ENCODE measurements at places on chromosomes 2 and 18. TPM values are rescaled to one million over a fixed set of nuclear protein-coding genes. Genes with fewer than 3 reads are reported as not detected.

C2orf72 gene
- total RNA-seq = 0.15 TPM

RAB6C gene
- total RNA-seq = not detected

DNA sequence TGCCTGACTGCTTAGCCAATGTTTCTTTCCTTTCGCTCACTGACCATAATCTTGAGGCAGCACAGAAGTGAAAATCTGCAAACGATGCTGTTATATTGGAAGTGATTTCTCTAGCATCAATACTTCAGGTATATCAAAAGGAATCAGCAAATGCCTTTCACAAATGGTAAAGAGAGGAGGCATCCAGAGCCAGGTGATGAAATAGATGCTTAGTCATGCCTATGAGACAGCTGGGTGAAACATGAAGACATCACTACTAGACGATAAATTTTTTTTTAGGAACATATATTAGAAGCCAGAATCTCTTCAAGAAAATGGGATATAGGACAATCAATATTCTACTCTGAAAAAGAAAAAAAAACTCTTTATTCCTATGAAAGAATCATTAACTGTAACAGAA is 249.2 kb upstream of the SLC39A10 start:
- DNase-seq = no peak
- peaks cover 10% of the 10 kb centered on the region for H3K4me1 ChIP-seq
- no peak overlapping the region for H3K27ac ChIP-seq
- no peaks in the 10 kb centered on the region for H3K27me3 ChIP-seq

DNA sequence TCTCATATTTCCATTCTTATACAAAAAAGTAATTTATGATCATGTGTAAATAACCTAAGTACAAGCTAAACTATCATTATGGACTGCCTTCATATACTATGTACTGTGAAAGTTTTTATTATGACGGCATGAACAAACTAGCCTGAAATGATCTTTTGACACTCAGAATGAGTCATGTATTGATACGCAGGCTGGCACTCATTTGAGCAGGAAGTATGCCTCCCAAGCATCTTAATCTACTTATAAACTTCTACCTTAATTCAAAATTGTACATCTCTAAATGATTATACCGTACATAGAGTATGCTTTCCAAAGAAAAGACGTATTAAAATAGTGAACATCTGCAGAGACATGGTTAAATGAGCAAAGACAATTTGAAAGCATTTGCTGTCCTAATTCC is 207.1 kb upstream of the SPOPL start:
- no peaks in the 10 kb centered on the region for H3K27me3 ChIP-seq
- H3K27ac ChIP-seq = no peak overlapping the region
- no peak overlapping the region for H3K4me3 ChIP-seq
- no peaks in the 10 kb centered on the region for H3K4me1 ChIP-seq
- H3K36me3 ChIP-seq = no peaks in the 10 kb centered on the region
- DNase-seq = no peak

DNA sequence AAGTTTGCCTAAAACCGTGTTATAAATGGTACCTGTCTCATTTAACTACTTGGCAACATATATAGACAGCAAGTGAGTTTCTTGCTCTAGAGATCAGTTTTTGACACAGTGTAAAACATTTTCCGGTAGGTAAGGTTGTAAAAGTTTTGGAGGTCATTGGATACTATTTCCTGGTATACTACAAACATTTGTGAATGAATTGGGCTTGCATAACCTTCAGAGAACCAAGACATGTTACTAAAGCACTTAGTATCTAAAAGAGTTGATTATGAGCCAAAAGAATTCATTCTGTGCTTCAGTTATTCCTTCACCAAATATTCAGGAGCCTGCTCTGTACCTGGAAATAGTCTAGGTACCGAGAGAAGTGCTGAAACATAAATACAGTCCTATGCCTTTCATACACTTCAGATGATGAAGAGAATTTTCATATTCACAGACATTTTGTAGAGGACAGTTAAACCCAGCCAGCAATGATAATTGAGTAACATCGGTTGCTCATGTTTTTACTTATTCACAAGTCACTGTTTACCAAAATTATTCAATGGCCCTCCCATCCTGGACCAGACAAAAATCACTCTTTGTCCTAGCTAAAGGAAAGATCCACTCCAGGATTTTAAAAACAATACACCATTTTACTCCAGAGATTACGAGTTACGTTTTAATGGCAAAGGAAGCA is 319.4 kb upstream of the RBMS1 start:
- H3K27me3 ChIP-seq = no peaks in the 10 kb centered on the region
- H3K4me3 ChIP-seq = no peak overlapping the region

- H3K4me1 ChIP-seq = no peaks in the 10 kb centered on the region
- no peak overlapping the region for H3K4me3 ChIP-seq
- no peaks in the 10 kb centered on the region for H3K36me3 ChIP-seq
- H3K27me3 ChIP-seq = no peaks in the 10 kb centered on the region
- no peak overlapping the region for H3K27ac ChIP-seq
- no peak for DNase-seq
These were observed 317.9 kb upstream of the PKDCC start for GRCh38 chr2:41729800-41730364.

LYPD6 gene
- total RNA-seq = not detected

GRCh38 chr2:119402645-119403560 is 28.8 kb upstream of the TMEM37 start:
- no peak overlapping the region for H3K27ac ChIP-seq
- no peaks in the 10 kb centered on the region for H3K27me3 ChIP-seq
- no peaks in the 10 kb centered on the region for H3K36me3 ChIP-seq
- H3K4me3 ChIP-seq = no peak overlapping the region
- DNase-seq = no peak
- H3K4me1 ChIP-seq = no peaks in the 10 kb centered on the region

NPPC gene
- total RNA-seq = not detected

FABP1 gene
- not detected for total RNA-seq
